ENCODE measurements at places on chromosomes 3 and 15.

DNA sequence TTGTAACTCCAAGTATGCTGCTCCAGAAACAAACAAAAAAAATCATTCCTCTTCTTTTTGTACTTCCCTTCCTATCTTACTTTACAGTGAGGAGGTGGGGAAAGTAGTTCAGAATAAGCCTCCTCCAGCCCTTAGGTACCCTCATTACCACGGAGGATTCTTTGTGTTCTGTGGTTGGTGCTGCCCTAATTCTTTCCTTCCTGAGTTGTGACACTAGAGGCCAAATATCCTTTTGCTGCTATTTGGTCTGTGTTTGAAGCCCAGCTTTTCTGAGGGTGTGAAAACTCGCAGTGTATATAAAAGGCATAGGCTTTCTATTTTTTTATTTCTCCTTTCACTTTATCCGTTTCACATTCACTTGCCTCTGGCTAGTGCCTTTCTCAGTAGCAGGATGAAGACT lies 98.2 kb downstream of the HHLA2 start:
- no peak for DNase-seq

GRCh38 chr3:12040902-12041301 lies 36.7 kb downstream of the SYN2 start:
- DNase-seq: no peak

DNA sequence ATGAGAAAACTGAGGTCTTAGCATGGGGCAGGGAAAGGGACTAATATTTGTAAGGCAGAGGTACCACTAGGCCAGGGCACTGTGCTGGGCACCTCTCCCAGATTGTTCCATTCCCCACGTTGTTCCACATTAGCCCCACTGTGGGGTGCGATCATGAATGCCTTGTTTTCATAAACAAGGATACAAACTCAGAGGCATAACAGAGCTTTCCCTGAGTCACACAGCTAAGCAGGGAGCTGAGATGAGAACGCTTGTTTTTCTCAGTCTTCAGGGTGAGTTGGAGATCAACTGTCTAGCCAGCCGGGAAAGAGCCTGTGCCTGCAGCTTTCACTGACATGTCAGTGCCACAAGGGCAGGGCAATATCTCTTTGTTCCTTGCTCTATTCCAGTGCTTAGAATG lies 47.9 kb upstream of the ITGA11 start:
- DNase-seq: no peak

DNA sequence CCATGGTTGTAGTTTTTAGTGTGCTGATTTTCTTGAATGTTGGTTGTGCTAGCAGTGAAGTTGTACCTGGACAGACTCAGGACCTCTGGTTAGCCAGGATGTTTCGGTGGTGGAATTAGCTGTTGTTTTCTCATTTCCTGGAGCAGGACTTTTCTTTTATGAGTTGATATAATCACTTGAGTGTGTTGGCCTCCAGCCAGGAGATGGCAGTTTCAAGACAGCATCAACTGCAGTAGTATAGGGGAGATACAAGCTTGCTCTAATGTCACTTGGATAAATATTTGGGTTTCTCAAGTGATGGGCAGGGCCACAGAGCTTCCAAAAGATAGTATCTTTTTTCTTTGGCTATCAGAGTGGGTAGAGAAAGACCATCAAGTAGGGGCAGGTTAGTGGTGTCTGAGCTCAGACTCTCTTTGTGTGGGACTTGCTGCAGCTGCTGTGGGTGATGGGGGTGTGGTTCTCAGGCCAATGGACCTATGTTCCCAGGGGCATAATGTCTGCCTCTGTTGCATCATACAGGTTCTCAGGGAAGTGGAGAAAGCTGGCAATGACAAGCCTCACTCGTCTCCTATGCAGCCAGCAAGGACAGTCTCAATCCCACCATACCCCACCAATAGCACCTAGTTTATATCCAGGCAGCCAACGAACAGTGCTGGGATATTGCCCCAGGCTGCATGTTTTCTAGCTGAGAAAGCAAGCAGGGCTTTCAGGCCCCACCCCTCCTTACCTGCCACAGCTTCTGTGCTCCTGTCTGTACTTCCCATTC lies 14.6 kb upstream of the OR5K2 start:
- no peak for DNase-seq

- no peak for DNase-seq
Measured at GRCh38 chr3:37217098-37217849, 42.9 kb upstream of the LRRFIP2 start.
